ENCODE measurements at places on chromosomes 2 and 18. TPM values are rescaled to one million over a fixed set of nuclear protein-coding genes. Genes with fewer than 3 reads are reported as not detected.

LIMS3 gene
- total RNA-seq = 2.1 TPM

COL6A3 gene
- total RNA-seq = 0.72 TPM

CRYBA2 gene
- total RNA-seq = not detected

SLC14A1 gene
- not detected for total RNA-seq

OSBPL6 gene
- total RNA-seq = 6.0 TPM

TSHZ1 gene
- total RNA-seq = 3.6 TPM

CDH20 gene
- total RNA-seq = not detected
